Hippocampal formation (tissue), 2 donors: ENCODE measurements at places on chromosomes 1 and 21.

DNA sequence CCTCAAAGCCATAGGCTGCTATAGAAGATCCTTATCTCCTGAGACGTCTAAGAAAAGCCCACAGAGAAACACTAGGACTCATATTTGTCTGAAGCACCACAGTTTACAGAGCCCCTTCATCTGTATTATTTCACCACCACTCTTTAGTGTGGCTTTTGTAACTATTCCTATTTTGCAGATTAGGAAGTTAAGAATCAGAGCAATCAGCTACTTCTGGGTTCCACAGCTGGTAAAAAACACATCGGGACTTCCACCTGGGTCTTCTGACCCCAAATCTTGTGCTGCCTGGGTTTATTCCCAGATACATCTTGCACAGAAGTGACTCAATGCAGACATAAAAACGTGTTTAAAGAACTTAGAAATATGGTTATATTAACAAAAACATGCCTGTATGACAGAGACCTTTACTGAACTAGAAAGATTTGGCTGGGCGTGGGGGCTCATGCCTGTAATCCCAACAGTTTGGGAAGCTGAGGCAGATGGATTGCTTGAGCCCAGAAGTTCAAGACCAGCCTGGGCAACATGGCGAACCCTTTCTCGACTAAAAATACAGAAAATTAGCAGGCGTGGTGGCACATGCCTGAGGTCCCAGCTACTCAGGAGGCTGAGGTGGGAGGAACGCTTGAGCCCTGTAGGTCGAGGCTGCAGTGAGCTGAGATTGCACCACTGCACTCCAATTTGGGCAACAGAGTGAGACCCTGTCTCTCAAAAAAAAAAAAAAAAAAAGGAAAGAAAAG, 40.9 kb downstream of the ELK4 start:
- no peak for DNase-seq

GRCh38 chr1:187891993-187892682, 1063.4 kb downstream of the PLA2G4A start:
- no peak for DNase-seq

GRCh38 chr1:40357625-40358024, 15.9 kb upstream of the SMAP2 start:
- DNase-seq, result no peak

DNA sequence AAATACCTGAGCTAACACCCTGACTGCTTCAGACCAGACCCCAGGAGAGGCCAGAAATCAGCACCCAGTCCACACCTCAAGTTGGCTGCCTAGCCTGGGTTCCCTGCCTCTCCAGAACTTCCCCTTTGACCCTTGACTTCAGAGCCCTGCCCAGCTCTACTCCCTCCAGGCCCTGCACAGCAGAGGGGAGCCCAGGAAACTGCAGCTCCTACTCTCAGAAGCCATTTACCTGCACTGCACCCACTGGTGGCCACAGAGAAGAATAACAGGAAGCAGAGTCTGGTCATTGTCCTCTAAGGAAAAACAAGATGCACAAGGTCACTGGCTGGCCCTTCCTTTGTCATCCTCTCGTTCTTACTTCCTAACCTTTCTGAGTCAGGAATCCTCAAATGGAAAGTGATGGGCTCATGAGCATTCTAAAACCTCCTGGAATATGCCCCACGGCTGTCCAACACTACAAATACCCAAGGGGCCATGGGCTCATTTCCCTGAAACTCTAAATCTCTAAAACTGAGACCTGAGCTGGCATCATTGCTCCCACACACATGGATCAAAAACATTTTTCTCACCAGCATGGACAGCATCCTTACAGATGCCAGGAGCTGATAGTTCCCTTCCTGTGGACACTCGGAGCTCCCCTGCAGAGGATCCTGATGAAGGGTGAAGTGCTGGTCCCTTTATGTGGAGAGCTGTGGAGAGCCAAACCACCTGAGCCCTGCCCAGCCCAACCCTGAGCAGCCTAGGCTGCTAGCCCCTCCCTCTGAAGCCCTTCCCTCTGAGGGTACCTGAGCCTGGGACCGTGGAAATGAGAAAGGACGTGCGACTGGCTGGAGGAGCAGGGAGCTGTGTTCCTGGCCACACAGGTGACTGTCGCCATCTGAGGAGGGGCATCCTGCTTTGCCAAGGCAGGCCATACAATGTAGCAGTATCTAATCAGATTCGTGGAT, at the start of gene ITLN2:
TSS of gene ITLN2 (minus strand) at position 652 of the 947 bp plus-strand sequence. CDS start at position 584, 68 bp downstream.
- no peak for DNase-seq

DNA sequence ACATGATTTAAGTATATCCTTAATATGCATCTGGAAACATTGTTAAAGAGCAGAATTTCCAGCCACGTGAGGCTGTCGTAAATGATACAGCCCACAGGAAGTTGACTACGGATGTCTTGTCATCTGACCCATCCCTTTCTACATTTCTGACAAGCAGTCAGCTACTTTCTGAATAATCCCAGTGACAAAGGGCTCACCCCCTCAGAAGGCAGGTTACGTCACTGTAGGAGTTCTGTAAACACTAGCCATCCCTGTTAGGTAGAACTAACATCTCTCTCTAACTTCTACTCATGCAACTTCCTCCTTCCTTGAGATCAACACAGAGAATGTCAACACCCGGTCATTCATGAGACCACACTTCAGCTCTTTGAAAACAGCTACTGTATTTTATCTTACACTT, 259.2 kb downstream of the GREM2 start:
- DNase-seq, result no peak

GRCh38 chr1:154497026-154497806, 4.8 kb upstream of the TDRD10 start:
- no peak for DNase-seq

DNA sequence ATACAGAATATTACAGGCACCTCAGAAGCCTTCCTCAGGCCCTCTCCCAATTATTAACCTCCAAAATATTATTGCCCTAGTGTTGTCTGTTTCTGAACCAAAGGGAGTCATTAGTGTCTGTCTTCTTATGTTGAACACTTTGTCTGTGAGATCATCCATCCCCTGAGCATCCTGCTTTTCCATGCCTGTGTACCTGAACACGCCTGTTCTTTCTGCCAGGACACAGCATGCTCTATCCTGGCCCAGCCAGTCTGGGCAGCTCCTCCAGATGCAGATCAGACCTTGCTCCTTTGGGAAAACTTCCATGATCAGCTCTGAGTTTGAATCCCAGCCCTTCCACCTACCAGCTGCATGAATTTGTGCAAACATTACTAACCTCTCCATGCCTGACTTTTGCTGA, 11.0 kb upstream of the CDC42 start:
- no peak for DNase-seq
